ENCODE measurements at places on chromosomes 7 and 10.

GRCh38 chr10:126165874-126166273, 222.4 kb downstream of the ADAM12 start:
- no peak for DNase-seq

- no peak for DNase-seq
Measured at GRCh38 chr7:103446049-103446520, at the start of gene SLC26A5. Gene SLC26A5, minus strand, starts transcription at chr7:103446207. Its CDS starts 24,693 bp downstream, at chr7:103421514.

DNA sequence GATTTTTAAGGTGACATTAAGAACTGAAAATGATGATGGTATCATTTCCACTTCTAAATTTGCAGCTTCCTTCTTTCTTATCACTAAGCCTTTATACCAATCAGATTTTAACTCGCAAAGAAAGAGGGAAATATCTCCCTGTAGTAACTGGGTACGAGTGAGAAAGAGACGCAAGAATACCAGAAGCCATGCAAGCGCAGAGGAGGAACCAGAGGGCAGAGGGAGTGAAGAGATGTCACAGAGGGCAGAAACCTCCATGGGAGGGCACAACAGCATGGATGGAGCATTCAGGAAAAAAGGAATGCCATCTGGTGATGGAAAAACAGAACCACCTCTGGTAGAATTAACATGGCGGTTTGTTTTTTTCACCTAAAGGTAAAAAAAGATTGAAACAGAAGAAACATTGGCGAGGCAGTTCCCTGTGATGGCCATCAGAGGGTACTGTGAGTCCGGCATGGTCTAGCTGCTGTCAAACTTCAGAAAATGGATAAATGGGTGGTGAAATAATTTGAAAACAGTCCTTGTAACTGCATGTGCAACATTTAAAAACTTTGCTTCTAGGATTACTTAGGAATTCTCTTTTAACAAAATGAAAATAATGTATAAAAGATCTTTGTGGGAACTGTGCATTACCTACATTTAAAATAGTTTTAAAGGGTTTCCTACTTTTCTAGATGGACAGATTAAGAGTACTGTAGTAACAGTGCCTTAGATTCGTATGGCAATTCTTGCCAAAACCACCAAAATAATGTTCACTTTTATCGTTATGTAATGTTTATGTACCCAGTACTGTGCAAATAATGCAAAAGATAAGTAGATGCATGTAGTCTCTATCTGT, 91.8 kb downstream of the ARHGAP12 start:
- DNase-seq = no peak

DNA sequence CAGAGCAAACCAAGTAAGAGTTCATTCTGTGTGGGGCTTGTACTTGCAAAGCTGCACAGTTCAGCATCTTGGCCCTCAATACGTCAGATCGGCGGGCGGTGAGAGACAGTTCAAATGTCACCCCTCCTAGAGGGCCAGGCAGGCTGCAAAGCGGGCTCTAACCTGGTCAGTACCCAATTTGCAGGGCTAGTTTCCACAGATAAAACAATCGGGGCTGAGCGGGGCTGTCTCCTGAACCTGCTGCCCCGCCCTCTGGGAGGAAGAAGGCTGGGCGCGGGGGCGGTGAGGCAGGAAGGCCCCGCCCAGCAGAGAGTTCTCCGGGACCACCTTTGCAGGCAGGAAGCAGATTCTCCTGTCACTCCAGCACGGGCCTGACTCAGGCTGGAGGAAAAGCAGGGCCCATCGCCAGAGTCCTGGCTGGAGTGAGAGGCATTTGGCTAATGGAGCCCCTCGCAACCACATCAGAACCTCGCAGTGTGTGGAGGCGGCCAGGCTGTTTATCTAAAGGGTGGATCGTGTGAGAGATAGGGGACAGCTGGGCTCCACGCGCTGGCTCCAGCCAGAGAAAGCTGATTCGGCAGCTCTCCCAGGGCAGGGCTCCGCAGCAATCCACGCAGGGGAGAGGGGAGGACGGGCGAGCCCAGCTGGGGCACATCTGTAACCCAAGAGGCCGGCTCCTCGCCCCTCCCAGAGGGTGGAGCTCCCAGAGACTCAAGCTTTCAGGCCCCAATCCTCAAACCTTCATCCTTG, 83.1 kb downstream of the SH3PXD2A start:
- no peak for DNase-seq

Measured in stimulated activated CD4-positive, alpha-beta T cell treated with anti-CD3 and anti-CD28 coated beads, TNF-alpha, amount 100 ng/mL, for 1 hour (primary cell).